ENCODE measurements at places on chromosomes 13 and 19.

- DNase-seq = no peak
Measured at GRCh38 chr19:378706-379105, 30.2 kb downstream of the C2CD4C start.

DNA sequence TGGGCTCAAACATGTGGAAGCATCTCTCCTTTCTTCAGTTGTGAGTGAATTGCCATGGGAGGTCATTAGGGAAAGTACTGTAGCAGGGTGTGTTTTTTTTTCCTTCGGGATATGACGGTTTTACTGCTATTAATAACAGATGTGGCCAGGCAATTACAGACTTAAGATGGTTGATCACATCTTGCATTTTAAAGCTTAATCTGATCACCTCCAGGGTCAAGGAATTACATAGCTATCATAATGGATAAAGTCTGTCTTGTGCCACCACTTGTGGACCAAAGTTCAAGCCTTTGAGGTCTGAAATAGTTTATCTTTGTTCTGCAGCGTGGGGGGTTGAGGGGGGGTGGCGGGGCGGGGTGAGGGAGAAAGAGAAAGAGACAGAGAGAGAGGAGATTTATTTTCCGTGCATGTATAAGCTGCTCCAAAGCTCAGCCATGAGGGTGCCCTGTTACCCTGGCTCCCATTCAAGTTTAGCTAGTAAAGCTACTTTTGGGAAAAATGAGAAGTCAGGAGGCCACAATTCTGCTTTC, 5.5 kb upstream of the SERP2 start:
- no peak for DNase-seq

GRCh38 chr13:61316647-61317046, 99.0 kb downstream of the PCDH20 start:
- DNase-seq = no peak

DNA sequence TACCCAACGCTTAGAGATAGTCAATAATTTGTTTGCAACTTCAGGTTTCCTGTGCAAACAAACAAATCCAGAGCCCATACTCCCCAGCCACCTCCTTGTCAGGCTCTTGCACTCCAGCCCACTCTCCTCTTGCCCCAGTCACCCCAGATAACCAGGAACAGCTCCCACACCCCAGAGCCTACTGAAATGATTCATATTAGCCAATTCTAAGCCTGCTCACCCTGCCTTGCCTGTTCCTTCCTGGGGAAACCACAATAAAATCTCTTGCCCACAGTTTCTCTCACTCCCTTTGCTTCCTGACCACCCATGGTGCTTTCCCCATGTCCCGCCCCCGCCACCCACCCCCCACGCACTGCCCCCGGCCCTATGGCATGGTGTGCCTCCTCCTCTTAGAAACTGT, 3.8 kb upstream of the ACTL9 start:
- peak; percentile 48 for DNase-seq

DNA sequence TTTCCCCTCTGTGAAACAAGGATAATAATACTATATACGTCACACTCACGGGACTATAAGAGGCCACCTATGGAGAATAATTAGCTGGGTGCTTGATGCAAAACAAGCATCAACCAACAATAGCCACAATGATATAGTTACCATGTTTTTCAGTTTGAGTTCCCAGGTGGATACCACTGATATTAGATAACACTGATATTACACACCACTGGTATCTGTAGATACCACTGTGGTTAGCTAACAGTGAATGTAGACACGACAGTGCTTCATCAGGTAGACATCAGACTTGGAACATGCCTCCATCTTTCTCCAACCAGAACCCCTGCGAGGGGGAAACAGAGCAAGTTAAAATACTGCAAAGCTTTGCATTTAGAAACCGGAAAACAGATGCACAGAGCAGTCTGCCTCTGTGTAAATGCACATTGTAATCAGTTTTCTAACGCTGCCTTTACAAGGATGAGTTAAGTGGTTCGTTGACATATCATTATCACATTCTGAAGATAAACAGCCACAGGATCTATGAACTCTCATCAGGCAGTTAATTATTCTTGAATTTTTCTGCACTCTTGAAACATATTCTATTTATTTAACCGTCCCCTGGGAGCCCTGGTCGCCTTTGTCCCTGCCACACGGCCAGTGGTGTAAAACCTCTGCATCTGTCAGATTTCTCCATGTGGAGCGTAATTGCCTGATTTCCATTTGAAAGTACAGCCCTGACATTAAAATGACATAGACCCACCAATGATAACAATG, 80.7 kb downstream of the RNASEH2B start:
- DNase-seq = no peak

DNA sequence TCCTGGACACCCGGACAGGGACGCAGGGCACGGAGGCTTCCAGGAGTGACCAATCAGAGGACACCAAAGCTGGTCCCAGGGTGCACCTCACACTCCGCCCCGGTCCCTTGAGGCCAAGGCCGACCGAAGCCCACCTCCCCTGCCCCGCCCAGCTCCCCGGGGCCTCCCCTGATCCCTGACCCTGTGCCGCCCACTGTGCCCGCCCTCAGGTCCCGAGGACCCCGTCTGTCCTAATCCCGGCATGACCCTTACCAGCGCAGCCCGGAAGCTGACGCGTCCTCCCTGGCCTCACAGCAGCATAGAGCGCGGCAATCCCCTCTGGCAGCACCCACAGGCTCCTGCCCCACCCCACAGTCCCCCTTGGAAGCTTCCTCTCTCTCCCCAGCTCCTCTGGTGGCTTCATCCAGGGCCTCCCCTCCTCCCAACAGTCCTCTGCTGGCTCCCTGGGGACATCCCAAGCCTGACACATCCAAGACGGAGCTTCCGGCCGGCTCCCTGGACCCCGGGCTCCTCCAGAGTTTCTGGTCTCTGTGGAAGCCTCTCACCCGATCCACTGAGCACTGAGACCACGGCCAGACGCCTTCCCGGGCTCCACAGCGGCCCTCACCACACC, 7.4 kb upstream of the CDC34 start:
- DNase-seq = no peak
